Natural killer cell treated with Interleukin-12 subunit alpha and Interleukin-12 subunit beta and Interleukin-15 and Interleukin-18, amount 100 ng/mL, for 72 hours (primary cell): ENCODE measurements at places on chromosomes 13 and 19. TPM values are rescaled to one million over a fixed set of nuclear protein-coding genes. Genes with fewer than 3 reads are reported as not detected.

The ZNF829 gene
- 6.8 TPM for total RNA-seq

The IL12RB1 gene
- 124 TPM for total RNA-seq

The OR7G1 gene
- not detected for total RNA-seq

The FPR3 gene
- total RNA-seq: not detected

The KLK2 gene
- total RNA-seq: not detected

The ARL11 gene
- 0.50 TPM for total RNA-seq

The CCDC169 gene
- not detected for total RNA-seq

The ACTMAP gene
- total RNA-seq: 16.6 TPM

DNA sequence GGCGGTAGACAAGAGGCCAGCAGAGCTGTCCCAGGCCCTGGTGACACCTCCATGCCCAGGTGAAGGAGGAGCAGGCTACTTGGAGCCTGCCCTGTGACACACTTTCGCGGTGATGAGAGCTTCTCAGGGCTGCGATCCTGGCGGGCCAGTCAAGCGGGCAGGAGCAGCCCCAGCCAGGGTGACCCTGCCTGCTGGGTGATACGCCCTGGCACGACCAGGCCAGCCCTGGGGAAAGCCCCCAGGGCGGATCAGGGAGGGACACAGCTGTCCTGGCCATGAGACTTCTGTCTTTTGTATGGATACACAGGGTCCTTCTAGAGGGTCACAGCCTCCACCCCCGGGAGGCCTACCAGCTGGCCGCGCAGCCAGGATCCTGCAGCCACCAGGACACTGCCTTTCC lies 13.1 kb downstream of the DNM2 start:
- H3K4me3 ChIP-seq: no peak overlapping the region
- no peaks in the 10 kb centered on the region for H3K27me3 ChIP-seq
- H3K27ac ChIP-seq: peak overlapping the region; percentile 98
- DNase-seq: peak; percentile 51
- peaks cover 5% of the 10 kb centered on the region for H3K36me3 ChIP-seq

- H3K36me3 ChIP-seq: no peaks in the 10 kb centered on the region
- H3K27ac ChIP-seq: no peak overlapping the region
- no peak overlapping the region for H3K4me3 ChIP-seq
- no peak for DNase-seq
Observed at GRCh38 chr19:3851254-3852176, 17.3 kb downstream of the ZFR2 start.

GRCh38 chr13:83327091-83327490 lies 555.2 kb downstream of the SLITRK1 start:
- H3K36me3 ChIP-seq: no peaks in the 10 kb centered on the region
- H3K4me3 ChIP-seq: no peak overlapping the region
- no peaks in the 10 kb centered on the region for H3K27me3 ChIP-seq

DNA sequence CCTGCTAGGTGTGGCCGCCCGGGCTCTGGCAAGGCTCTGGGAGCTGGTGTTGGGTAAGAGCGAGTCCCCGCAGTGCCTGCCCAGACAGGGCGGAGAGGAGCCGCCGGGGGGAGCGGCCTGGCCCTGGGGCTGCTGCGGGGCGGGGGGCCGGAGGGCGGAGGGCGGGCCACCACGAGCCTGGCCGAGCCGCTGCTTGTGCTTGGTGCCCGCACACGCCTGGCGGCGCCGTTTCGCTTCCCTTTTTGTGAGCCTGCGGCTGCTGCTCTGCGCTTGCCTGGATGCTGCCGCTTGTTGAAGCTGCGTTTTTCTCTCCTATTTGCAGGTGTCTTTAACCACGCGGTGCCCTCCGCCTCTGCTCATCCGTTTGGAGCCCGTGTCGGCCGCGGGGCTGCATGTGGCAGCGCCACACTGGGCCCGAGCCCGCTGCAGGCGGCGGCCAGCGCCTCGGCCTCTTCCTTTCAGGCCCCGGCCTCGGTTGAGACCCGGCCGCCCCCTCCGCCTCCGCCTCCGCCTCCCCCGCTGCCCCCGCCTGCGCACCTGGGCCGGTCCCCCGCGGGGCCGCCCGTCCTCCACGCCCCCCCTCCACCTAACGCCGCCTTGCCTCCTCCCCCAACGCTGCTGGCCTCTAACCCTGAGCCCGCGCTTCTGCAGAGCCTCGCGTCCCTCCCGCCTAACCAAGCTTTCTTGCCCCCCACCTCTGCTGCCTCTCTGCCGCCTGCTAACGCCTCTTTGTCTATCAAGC lies 8.5 kb downstream of the PLEKHJ1 start:
- DNase-seq: no peak
- H3K4me1 ChIP-seq: peaks cover 13% of the 10 kb centered on the region
- peaks cover 4% of the 10 kb centered on the region for H3K36me3 ChIP-seq
- H3K27ac ChIP-seq: no peak overlapping the region

DNA sequence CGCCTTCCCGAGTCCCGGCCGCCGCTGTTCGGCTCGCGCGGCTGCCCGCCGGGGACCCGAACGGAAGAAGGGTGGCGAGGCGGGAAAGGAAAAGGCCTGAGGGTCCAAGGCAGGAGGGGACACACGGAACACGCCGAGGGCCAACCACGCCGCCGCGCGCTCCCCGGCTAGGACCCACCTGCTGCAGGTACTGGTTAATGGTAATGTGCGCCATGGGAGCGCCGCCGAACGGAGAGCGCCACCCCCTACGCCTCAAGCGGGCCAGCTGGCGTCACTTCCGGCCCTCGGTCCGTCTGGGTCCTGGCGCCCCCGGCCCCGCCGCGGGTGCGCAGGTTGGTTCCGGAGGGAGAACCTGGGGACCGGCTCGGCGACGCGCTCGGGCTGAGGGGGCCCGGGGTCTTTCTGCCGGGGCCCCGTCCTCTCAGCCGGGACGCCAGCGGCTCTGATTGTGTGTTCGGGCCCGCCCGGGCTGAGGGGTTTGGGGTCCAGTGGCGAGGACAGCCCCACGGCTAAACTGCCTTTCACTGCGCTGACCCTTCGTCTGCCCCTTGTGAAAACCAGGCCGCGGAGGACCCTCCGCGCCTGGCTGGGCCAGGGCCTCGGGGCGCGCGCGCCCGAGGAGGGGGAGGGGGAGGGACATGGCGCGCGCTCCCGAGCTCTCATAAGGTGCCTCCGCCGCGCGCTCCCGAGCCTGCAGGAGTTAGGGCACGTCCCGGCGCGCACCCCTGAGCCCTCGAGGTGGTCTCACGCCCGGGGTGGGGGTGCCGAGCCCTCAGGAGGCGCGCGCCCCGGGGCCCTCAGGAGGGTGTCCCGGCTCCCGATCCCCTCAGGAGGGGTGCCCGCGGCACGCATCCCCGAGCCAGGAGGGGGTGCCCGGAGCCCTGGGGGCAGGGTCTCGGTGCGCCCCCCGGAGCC lies at the start of gene PCID2:
Gene PCID2 (minus strand): TSS at position 249 of the 915 bp plus-strand sequence. CDS start 35 bp downstream, at position 214.
- no peaks in the 10 kb centered on the region for H3K27me3 ChIP-seq
- H3K4me3 ChIP-seq: peak within 1 kb of the TSS; percentile 93
- H3K36me3 ChIP-seq: peaks cover 5% of the 10 kb centered on the region
- H3K4me1 ChIP-seq: peaks cover 44% of the 10 kb centered on the region

DNA sequence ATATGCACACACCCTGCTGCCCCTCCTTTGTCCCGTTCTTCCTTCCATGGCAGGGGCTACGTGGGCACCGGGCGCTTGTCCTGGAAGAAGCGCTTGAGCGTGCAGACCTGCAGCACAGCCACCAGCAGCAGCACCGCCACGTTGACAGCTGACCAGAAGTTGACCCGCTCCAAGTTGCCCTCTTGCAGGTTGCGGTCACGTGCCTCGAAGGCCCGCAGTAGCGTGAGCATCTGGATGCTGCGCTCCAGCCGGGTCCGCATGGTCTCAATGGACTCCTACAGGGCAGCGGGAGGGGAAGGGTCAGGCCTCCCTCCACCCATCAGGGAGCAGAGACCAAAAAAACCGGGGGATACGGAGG lies 3.1 kb downstream of the TMED1 start:
- H3K4me1 ChIP-seq: peaks cover 18% of the 10 kb centered on the region
- H3K27ac ChIP-seq: peak overlapping the region; percentile 35
- H3K36me3 ChIP-seq: peaks cover 5% of the 10 kb centered on the region

- no peak overlapping the region for H3K4me3 ChIP-seq
- no peak overlapping the region for H3K27ac ChIP-seq
- peaks cover 34% of the 10 kb centered on the region for H3K27me3 ChIP-seq
- no peak for DNase-seq
- no peaks in the 10 kb centered on the region for H3K4me1 ChIP-seq
- no peaks in the 10 kb centered on the region for H3K36me3 ChIP-seq
Observed at GRCh38 chr13:110387451-110388107, 80.5 kb downstream of the COL4A2 start.

GRCh38 chr13:112574416-112574815 lies 13.5 kb downstream of the TUBGCP3 start:
- H3K4me3 ChIP-seq: no peak overlapping the region
- H3K27ac ChIP-seq: no peak overlapping the region
- H3K36me3 ChIP-seq: no peaks in the 10 kb centered on the region
- no peak for DNase-seq
- H3K27me3 ChIP-seq: no peaks in the 10 kb centered on the region

- H3K4me1 ChIP-seq: no peaks in the 10 kb centered on the region
- H3K36me3 ChIP-seq: no peaks in the 10 kb centered on the region
- no peak overlapping the region for H3K27ac ChIP-seq
Observed at GRCh38 chr13:39341251-39341650, 261.7 kb downstream of the LHFPL6 start.

DNA sequence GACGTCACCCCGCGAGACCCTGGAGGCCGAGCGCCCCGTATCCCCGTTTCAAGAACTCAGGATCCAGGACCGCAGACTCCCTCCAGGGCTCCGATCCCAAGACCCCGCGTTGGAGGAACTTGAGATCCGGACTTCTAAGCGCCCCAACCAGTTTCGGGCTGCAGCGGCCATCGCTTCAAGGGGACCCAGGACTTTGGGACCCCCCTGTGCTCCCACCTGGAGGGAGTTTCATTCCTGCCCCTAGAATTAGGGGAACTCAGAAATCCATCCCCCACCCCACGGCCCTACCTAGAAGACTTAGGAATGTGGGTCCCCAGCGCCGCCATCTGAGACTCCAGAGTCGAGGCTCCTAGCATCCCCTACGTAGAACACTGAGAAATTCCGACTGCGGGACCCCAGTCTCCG lies 400 bp downstream of the PLEKHG2 start:
- peaks cover 6% of the 10 kb centered on the region for H3K36me3 ChIP-seq
- no peak overlapping the region for H3K27ac ChIP-seq
- no peak for DNase-seq
- peaks cover 50% of the 10 kb centered on the region for H3K4me1 ChIP-seq
- no peaks in the 10 kb centered on the region for H3K27me3 ChIP-seq
- peak overlapping the region; percentile 81 for H3K4me3 ChIP-seq

DNA sequence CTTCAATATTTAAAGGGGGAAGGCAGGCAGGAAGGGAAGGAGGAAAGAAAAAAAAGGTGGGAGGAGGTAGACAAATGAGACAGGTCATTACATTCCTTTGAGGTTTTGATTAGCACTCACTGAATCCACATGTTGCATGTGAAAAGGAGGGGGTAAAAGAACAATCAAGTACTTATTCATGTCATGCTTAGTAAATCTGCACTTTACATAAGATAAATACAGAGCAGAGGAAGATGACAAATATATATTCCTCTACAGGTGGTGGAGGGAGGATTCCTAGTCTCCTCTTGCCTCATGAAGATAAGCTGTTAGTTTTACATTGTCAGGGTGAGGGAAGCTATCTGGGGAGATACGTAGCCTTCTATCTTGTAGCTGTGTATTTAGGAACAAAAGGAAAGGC lies 1645.4 kb upstream of the SPRY2 start:
- no peaks in the 10 kb centered on the region for H3K4me1 ChIP-seq
- H3K27ac ChIP-seq: no peak overlapping the region
- H3K4me3 ChIP-seq: no peak overlapping the region
- H3K27me3 ChIP-seq: no peaks in the 10 kb centered on the region
- H3K36me3 ChIP-seq: peaks cover 5% of the 10 kb centered on the region
- DNase-seq: no peak

- no peak for DNase-seq
- H3K4me3 ChIP-seq: no peak overlapping the region
- no peaks in the 10 kb centered on the region for H3K36me3 ChIP-seq
- no peaks in the 10 kb centered on the region for H3K4me1 ChIP-seq
- H3K27me3 ChIP-seq: peaks cover 4% of the 10 kb centered on the region
- H3K27ac ChIP-seq: no peak overlapping the region
Observed at GRCh38 chr13:73419186-73419585, 360.4 kb downstream of the KLF5 start.

GRCh38 chr13:23455401-23456185 lies 22.1 kb upstream of the SACS start:
- DNase-seq: no peak
- H3K27me3 ChIP-seq: peaks cover 14% of the 10 kb centered on the region
- no peak overlapping the region for H3K27ac ChIP-seq
- no peaks in the 10 kb centered on the region for H3K36me3 ChIP-seq
- H3K4me1 ChIP-seq: no peaks in the 10 kb centered on the region

DNA sequence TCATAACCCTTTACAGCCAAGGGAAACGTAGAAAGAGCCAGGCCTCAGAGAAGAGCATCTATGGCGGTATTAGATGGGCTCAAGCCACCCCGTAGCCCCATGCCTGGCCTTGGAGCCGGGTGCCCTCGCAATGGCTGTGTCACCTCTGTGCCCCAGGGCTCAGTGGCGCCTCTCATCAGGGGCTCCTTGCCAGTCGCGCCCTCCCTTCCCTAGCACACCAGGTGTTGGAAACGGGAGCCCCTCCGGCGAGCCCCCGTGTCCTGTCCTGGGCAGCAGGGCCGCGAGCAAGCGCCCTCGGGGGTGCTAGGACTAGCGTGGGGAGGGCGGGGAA lies 453 bp downstream of the ZNF256 start:
- DNase-seq: no peak
- peaks cover 14% of the 10 kb centered on the region for H3K4me1 ChIP-seq
- H3K27me3 ChIP-seq: no peaks in the 10 kb centered on the region

DNA sequence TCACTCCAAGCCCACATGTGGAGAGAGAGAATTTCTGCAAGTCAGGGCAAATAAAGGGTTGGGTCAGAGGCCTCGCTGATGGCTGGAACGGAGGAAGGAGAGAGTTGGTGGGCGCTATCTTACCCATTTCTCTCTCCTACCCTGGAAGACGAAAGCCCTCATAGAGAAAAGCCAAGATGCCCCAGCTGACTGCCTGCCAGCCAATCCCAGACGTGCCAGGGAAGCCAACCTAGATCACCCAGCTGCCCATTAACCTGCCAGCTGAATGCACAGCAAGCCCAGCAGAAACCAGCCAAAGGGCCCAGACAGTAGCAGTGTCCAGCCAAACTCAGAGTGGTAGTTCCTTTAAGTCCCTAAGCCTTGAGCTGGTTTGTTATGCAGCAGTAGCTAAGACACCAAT lies 167.0 kb upstream of the ZNF507 start:
- H3K4me3 ChIP-seq: no peak overlapping the region
- no peak overlapping the region for H3K27ac ChIP-seq
- DNase-seq: no peak

GRCh38 chr13:102328909-102329308 lies 72.9 kb downstream of the FGF14 start:
- H3K4me3 ChIP-seq: no peak overlapping the region
- no peak overlapping the region for H3K27ac ChIP-seq
- no peak for DNase-seq
- H3K36me3 ChIP-seq: no peaks in the 10 kb centered on the region
- no peaks in the 10 kb centered on the region for H3K27me3 ChIP-seq
- no peaks in the 10 kb centered on the region for H3K4me1 ChIP-seq
